ENCODE measurements at places on chromosomes 5 and 9. TPM values are rescaled to one million over a fixed set of nuclear protein-coding genes. Genes with fewer than 3 reads are reported as not detected.
A peak's percentile ranks its signal among the peaks of the same experiment; 100 is the strongest.

Gene TMEM171
- 6.3 TPM for polyA plus RNA-seq

Gene SLIT3
- 58.8 TPM for polyA plus RNA-seq

Gene SKP2
- polyA plus RNA-seq, result 45.9 TPM

Gene TRPM6
- polyA plus RNA-seq, result 1.7 TPM

Gene COL23A1
- 6.8 TPM for polyA plus RNA-seq

Gene COX7C
- polyA plus RNA-seq, result 1,015 TPM

Gene SLC36A2
- polyA plus RNA-seq, result 8.8 TPM

Gene STARD4
- polyA plus RNA-seq, result 27.6 TPM

Gene FANCC
- 23.5 TPM for polyA plus RNA-seq

Gene SPATA31C1
- polyA plus RNA-seq, result 0.82 TPM

Gene KIF27
- polyA plus RNA-seq, result 21.2 TPM

Gene LRRC70
- polyA plus RNA-seq, result 7.0 TPM

Gene HMCN2
- polyA plus RNA-seq, result 1.6 TPM

Gene CCL19
- 1.6 TPM for polyA plus RNA-seq

- DNase-seq, result no peak
Measured at GRCh38 chr9:129146441-129146941, 31.6 kb downstream of the IER5L start.

DNA sequence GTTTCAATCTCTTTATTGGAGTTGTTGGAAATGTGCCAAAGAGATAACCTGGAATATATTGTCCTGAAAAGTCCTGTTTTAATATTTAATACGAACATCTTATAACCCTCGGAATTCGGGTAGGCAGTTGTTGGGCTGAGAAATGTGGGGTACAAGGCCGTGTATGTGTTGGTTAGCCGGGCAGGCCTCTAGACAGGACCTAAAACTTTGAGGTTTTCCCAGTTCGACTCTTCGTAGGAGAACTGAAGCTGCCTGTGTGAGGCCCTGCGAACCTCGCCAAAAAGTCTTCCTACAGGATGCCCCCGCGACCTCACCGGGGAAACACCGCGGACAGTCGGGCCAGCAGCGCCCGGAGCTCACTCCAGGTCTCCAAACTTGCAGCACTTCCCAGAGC lies 583 bp upstream of the TJP2 start:
- DNase-seq, result no peak

GRCh38 chr5:178287091-178287790 lies 54.6 kb upstream of the PHYKPL start:
- no peak for DNase-seq

DNA sequence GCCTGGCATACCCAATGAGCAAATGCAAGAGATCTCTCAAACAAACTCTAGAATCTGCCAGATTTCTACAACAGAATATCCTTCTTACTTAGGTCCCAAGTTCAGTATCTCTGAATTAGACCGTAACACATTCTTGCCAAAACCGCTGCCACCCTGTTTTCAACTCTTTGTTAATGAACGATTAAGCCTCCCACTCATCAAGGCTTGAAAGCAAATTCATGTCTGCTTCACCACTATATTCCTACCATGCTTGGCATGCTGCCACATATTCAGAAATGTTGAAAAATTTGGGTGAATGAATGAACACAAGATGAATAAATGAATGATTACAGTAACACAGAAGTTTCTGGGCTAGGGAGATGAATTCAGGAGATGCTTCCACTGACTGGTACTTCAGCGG lies 119.9 kb downstream of the BNC2 start:
- no peak for DNase-seq

DNA sequence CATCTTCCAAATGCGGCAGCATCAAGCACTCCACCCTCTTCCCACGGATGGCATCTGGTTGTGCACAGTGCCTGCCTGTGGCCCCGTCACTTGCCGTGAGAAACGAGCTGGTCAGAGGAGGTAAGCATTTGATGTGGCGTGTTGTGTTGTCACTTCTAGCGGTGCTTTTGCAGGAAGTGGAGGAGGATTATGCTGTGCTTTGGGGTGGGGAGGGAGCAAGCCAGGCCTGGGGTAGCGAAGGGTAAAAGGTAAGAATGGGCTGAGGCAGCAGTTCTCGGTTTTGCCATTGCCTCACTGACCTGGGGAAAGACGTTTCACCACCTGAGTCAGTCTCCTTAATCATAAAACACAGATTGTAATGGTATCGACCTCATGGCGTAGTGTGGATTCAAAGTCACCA lies 2.3 kb upstream of the POMT1 start:
- no peak for DNase-seq

DNA sequence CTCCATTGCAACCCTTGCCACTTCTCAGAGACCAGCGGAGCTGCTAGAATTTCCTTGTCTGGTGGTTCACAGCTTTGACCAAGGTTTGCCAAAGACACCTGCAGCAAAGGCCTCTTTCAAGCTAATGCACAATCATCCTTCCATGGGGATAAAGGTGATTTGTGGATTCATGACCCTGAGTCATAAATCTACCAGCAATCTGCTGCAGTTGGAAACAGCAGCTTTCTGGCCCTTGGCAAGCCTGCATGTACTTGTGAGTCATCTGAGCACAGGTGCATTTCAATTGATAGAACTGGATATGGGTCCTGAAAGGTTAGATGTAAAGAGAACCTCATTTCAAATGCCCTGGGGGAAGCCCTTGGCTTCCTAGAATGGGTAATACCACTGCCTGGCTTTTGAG lies 21.6 kb upstream of the TCF7 start:
- no peak for DNase-seq

DNA sequence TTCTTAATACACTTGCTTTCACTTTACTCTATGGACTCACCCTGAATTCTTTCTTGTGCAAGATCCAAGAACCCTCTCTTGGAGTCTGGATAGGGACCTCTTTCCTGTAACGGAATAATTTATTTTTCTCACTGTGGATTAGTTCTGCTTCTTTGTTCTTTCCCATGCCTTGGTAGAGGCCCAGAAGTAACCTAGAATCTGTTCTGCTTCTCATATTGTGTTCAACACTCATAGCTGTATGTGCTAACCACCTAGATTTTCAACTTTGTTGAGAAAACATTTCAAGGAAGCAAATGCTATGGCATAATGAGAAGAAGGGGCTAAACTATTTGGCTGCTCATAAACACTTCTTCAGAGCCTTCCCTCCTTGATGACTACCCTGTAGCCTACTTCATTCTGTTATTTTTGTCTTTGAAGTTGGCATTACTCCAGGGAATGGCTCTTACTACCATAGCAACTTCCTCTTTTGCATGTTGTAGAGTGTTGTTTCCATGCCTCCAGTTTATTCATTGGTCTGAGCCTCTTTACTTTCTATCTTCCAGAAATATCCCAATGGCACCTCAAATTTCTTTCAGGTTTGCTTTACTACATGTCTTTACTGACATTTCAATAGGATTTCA lies 74.3 kb downstream of the KIAA0825 start:
- no peak for DNase-seq

DNA sequence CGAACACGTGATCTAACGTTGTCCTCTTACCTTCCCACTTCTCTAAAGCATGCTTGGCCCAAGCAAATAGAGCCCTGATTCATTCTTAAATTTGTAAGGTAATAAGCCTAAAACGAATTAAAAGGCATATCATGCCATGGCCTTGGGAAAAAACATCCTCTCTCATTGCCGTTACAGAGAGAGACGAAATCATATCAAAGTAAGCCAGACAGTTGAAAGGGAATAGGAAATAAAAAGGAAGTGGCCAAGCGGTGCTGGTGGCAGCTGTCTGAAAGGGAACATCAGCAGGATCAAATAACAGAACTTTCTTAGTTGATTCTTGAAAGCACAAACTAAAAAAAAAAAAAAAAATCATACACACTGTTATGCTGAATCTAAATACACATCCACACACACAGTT lies 49.1 kb upstream of the CDH6 start:
- DNase-seq, result no peak

- no peak for DNase-seq
Measured at GRCh38 chr5:59171131-59171530, 588.3 kb downstream of the RAB3C start.

- DNase-seq, result peak; percentile 59
Measured at GRCh38 chr5:178542455-178542854, 47.7 kb downstream of the COL23A1 start.

GRCh38 chr9:129868872-129869486 lies 33.7 kb downstream of the USP20 start:
- DNase-seq, result no peak

DNA sequence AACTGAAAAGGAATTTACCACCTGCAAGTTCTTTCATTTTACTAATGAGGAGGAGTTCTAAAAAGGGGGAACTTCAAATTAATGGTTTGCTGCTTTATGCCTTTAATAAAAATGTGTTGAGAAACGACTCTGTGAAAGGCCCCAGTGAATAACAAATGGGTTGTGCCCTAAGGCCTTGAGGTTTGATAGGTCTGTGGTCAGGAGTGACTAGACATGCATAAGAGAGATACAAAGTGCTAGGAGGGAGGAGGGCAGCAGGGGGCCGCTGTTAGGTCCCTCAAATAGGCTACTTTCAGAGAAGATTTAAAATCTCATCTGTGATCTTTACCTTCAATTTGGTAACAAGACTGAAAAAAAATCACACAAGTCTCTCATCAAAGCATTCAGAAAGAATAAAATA lies 58.3 kb downstream of the FAM81B start:
- DNase-seq, result no peak

GRCh38 chr9:70407081-70407503 lies 7.4 kb downstream of the KLF9 start:
- no peak for DNase-seq

GRCh38 chr5:80810425-80810824 lies 149.7 kb upstream of the RASGRF2 start:
- no peak for DNase-seq

DNA sequence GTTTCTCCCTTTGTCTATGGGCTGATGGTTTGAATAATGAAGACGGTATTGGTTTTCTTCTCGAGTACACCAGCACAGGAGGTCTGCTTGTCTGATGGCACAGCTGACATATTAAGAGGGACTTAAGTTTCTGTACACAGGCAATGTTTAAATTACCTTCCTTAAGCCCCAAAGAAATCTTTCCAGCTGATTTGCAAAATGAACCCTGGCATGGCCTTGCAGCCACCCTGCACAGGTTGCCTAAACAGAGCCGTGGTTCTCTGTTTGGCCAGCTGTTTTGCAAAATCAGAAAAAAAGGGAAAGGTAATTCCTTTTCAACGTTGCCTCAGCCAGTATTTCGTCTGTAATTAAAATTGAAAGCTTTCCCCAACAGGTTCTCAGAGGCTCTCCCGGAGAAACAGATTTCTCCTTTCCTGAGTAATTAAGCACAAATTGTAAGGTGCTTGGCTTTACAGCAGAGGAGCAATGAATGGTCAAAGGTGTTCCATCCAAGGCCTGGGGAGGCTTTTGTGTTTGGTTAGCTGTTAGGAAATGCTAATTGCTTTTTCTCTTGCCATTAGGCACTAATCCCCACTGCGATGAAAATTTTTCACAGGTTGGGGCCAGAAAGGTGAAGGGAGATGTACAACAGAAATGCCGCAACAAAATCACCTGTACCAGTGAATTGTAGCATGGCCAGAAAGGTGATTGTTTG lies 138.9 kb downstream of the RASEF start:
- DNase-seq, result no peak

- no peak for DNase-seq
Measured at GRCh38 chr5:90096415-90097081, 313.0 kb downstream of the CETN3 start.

DNA sequence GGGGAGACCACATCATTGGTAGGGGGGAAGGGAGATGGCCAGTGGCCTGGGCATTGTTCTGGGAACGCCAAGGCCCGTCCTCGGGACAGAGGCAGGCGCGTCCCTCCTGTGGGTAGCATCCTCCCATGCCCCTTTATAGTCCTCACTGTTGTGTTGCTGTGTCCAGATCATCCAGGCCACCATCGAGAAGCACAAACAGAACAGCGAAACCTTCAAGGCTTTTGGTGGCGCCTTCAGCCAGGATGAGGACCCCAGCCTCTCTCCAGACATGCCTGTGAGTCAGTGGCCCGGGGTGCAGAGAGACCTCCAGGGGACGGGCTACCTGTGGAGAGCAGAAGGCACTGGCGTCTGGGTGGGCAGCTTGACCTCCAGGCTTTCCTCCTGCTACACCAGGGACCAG lies 38.4 kb upstream of the SUSD3 start:
- DNase-seq, result no peak

DNA sequence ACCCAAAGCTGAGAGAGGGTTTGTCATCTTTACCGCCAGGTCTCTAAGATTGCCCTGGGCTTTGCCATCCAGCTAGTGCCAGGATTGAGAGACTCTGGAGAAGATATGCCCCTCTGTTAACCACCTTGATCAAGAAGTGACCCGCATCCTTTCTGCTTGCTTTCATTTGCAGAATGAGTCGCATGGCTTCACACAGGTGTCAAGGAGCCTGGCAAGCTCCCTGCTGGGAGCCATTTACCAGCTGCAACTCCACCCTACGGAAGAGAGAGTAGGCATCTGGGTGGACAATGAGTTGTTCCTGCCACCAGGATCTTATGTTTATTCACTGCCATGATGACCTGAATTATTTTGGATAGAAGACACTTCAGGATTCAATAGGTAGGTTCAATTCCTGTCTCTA lies 43.0 kb downstream of the HSD17B3 start:
- no peak for DNase-seq

- DNase-seq, result no peak
Measured at GRCh38 chr5:169686137-169686536, 49.1 kb downstream of the DOCK2 start.

GRCh38 chr9:105116052-105116868 lies 128.2 kb upstream of the SLC44A1 start:
- DNase-seq, result no peak

DNA sequence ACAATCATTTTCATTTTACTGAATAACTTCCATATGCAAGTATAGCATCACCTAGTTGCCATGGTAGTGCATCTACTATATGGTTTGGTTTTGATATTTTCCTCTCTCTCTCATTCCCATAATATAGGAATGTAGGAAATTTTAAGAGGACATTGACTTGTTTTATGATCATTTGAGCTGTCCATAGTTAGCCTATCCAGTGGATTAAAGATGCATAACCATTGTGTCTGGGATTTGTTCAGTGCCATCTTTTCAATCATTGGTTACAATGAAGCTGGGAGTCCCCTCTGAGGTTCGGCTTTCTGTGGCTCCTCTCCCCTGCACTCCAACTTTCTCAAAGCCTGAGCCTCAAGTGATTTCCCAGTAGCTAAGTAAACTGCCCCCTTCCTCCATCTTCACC lies 458.5 kb downstream of the RAB3C start:
- no peak for DNase-seq

GRCh38 chr9:123235448-123235847 lies 32.9 kb downstream of the STRBP start:
- DNase-seq, result no peak

- no peak for DNase-seq
Measured at GRCh38 chr9:83059417-83059816, 3.5 kb downstream of the RASEF start.

GRCh38 chr5:169471021-169471420 lies 112.6 kb upstream of the SPDL1 start:
- DNase-seq, result no peak

DNA sequence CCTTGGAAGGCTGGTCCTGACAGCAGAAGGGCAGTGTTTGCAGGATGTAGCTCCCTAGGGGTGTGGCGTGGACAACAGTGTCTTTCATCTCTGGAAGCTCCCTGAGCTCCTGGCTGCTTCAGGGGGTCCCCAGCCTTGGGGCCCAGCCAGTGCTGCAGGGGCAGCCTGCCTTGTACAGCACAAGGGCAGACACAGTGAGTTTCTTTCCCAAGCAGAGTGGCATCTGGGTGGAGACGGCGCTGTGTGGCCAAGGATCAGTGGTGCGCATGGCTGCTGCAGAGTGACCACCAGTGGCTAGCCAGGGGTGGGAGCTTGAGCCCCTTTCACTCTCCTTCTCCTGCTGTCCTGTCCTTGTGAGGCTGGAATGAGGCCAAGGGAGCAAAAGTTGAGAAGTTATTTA lies 7.6 kb upstream of the IRX4 start:
- no peak for DNase-seq
